Motor neuron (in vitro differentiated cells): ENCODE measurements at places on chromosomes 6 and 20. TPM values are rescaled to one million over a fixed set of nuclear protein-coding genes. Genes with fewer than 3 reads are reported as not detected.

The SPATS1 gene
- total RNA-seq = not detected in 2 replicates

The LRRC73 gene
- total RNA-seq = 3.0 and 3.7 TPM in 2 replicates

The BPIFB1 gene
- 0.69 TPM in 1 of 2 replicates, not detected in the other for total RNA-seq

The WFDC2 gene
- total RNA-seq = 1.7 and 2.4 TPM in 2 replicates

The AVP gene
- total RNA-seq = not detected in 2 replicates

The C6orf132 gene
- total RNA-seq = 1.00 and 1.1 TPM in 2 replicates

The UST gene
- total RNA-seq = 4.4 and 5.2 TPM in 2 replicates

The CLVS2 gene
- 10.1 and 11.6 TPM in 2 replicates for total RNA-seq

The NKX2-2 gene
- total RNA-seq = 0.53 and 0.57 TPM in 2 replicates

The LBP gene
- not detected in 2 replicates for total RNA-seq

The RAB44 gene
- total RNA-seq = 0.07 TPM in 1 of 2 replicates, not detected in the other

The UBE3D gene
- 8.4 and 11.6 TPM in 2 replicates for total RNA-seq

The GPR63 gene
- 0.45 and 0.64 TPM in 2 replicates for total RNA-seq

The HAO1 gene
- not detected in 2 replicates for total RNA-seq

The IPCEF1 gene
- 0.38 and 0.44 TPM in 2 replicates for total RNA-seq

The SIRPB2 gene
- total RNA-seq = 0.25 TPM in 1 of 2 replicates, not detected in the other

The TAAR5 gene
- 1.2 TPM in 1 of 2 replicates, not detected in the other for total RNA-seq

The SLC24A3 gene
- total RNA-seq = 0.13 and 1.2 TPM in 2 replicates

The MYBL2 gene
- total RNA-seq = 1.1 and 1.5 TPM in 2 replicates

The PSMB9 gene
- 9.1 and 10.6 TPM in 2 replicates for total RNA-seq

The OVOL2 gene
- not detected in 2 replicates for total RNA-seq

The ME1 gene
- 4.7 and 5.1 TPM in 2 replicates for total RNA-seq

The DDX39B gene
- total RNA-seq = 564 and 576 TPM in 2 replicates

The SLC16A10 gene
- 0.42 and 0.60 TPM in 2 replicates for total RNA-seq

The PGBD1 gene
- total RNA-seq = 2.5 and 4.0 TPM in 2 replicates

The CST2 gene
- not detected in 2 replicates for total RNA-seq

The SEL1L2 gene
- not detected in 2 replicates for total RNA-seq

The CD40 gene
- total RNA-seq = 0.78 and 0.93 TPM in 2 replicates

The KIF13A gene
- total RNA-seq = 17.1 and 18.6 TPM in 2 replicates

The HLA-DRA gene
- 0.40 TPM in 1 of 2 replicates, not detected in the other for total RNA-seq

The ZNF311 gene
- 1.6 TPM in 2 replicates for total RNA-seq

The MTFR2 gene
- total RNA-seq = 1.1 and 1.2 TPM in 2 replicates

The NPBWR2 gene
- not detected in 2 replicates for total RNA-seq

The DCDC2 gene
- total RNA-seq = 3.6 and 7.6 TPM in 2 replicates

The C20orf141 gene
- not detected in 2 replicates for total RNA-seq

The ANKRD66 gene
- total RNA-seq = 0.24 and 0.30 TPM in 2 replicates

The TINAG gene
- total RNA-seq = not detected in 2 replicates

The BPI gene
- 1.1 TPM in 1 of 2 replicates, not detected in the other for total RNA-seq

The ZSCAN31 gene
- 7.5 and 7.6 TPM in 2 replicates for total RNA-seq

The ADGRF5 gene
- 0.06 TPM in 1 of 2 replicates, not detected in the other for total RNA-seq

The EPPIN gene
- total RNA-seq = not detected in 2 replicates

The CRISP3 gene
- total RNA-seq = not detected in 2 replicates

The GDAP1L1 gene
- total RNA-seq = 0.53 and 0.56 TPM in 2 replicates

The LST1 gene
- total RNA-seq = 0.44 and 0.49 TPM in 2 replicates

The FILIP1 gene
- total RNA-seq = 4.4 and 5.1 TPM in 2 replicates

The HTR1E gene
- 0.18 and 0.73 TPM in 2 replicates for total RNA-seq

The TMEM244 gene
- not detected in 2 replicates for total RNA-seq

The SPAG4 gene
- total RNA-seq = 10.5 and 11.6 TPM in 2 replicates

The NANP gene
- 7.3 and 7.9 TPM in 2 replicates for total RNA-seq

The PCK1 gene
- 0.42 and 0.45 TPM in 2 replicates for total RNA-seq

The CNBD2 gene
- total RNA-seq = 3.9 TPM in 2 replicates

The FAM184A gene
- 2.4 and 4.5 TPM in 2 replicates for total RNA-seq

The TNF gene
- total RNA-seq = 0.99 and 1.2 TPM in 2 replicates

The XKR7 gene
- total RNA-seq = 0.30 and 0.35 TPM in 2 replicates

The COX4I2 gene
- total RNA-seq = not detected in 2 replicates

The MMS22L gene
- total RNA-seq = 5.2 and 5.9 TPM in 2 replicates

The POFUT1 gene
- total RNA-seq = 31.1 and 31.9 TPM in 2 replicates

The EYS gene
- total RNA-seq = 0.76 and 1.1 TPM in 2 replicates
